ENCODE measurements at places on chromosomes 6 and 20.

DNA sequence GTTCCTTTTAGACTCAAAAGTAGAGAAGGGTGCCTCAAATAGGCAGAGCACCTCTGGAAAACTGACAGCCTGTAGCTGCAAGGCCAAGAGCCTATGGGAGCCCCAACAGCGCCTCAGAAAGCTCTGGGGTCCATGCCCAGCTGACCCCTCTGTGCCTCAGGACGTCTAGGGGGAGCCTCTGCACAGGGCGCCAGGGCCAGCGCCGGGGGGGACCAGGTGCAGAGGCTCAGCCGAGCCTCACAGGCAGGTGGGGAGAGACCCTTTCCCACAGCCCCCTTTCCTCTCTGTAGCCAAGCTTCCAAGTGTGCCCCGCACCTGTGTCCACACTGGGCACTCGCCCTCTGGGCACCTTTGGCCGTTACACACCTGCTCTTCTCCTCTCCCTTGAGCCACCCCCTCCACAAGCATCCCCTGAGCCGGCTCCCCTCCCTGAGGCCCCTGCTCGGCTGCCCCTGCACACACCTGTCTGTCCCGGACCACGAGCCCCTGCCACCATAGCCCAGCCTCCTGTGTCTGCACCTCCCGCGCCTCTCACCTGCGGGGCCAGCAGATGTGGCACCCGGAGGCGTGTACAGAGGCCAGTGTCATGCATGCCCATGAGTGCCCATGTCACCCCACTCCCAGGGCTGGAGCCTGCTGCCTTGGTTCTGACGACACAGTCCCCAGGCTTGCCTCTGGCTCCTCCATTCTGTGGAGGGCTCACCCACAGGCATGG is 53.2 kb downstream of the GINS1 start:
- DNase-seq, result no peak

DNA sequence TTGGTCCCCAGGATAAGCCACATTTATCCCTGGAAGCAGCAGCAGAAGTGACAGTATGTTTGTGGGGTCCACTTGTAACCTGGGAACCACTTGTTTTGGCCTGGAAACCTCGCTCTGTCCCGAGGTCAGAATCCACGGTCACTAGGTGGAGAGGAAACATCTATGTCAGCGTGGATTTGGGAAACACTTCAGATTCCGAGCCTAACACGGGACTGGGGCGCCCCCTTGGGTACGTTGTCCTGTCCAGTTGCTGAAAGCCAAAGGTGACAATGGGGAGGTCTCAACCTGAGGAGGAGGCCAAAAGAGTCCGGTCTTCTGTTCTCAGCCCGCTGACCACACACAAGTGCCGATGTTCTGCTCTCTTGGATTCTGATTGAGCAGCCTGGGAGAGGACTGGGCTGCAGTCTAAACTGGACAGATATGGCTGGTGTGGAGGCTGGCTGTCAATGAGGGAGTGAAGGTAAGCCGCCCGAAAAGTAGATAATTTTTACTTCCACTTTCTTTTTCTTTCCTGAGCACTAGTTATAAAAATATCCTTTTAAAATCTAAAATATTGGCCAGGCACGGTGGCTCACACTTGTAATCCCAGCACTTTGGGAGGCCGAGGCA is 4.9 kb upstream of the ZFP57 start:
- no peak for DNase-seq

DNA sequence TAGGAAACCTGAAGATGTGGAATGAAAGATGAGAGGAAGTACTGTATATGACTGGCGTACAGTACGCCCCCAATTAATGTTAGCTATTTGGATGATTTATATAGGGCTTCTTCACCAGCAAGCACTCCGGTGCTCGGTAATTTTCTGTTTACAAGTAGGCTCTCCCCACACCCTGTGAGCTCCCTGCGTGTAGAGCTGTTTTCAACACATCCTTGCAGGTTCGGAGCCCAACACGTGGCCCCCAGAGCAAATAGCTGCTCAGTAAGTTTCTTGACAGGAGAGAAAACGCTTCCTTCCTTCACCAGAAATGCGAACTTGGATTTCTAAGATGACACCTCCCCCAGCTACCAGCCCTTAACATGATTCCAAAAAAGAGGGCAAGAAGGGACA is 1.2 kb upstream of the RAB22A start:
- DNase-seq, result no peak

DNA sequence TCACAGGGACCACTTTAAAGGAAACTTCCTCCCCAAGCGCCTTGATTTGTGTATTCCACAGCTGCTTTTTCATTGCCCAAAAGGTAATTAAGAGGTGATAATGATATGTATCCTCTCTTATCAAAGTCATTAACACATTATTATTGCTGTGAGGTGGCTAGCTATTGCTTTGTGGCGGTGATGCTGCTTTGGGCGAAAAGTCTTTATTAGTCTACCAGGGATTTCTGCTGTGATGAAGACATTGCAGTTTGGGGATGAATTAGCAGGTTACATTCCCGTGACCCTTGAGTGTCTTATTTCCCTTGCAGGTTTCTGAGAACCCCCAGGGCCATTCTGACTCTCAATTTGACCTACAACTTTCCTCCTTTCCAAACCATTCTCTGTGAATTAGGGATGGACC is 143.4 kb upstream of the SOX4 start:
- no peak for DNase-seq

DNA sequence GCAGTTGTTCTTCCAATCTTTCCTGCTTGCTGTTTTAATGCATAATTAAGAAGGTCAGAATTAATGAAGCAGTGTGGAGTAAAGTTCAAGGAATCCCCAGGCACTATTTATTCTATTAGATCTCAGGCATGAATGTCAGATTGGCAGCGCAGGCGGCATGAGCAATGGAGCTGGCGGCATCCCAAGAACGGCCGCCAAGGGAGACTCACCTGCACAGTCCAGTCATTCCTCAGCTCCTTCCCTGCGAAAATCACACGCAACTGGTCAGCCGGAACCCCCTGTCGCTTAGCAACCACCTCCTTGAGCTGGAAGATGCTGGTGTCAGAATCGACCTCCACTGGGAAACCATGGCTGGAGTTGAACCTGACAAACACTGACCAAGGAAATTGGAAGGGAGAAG is 284.5 kb downstream of the PRKN start:
- no peak for DNase-seq

DNA sequence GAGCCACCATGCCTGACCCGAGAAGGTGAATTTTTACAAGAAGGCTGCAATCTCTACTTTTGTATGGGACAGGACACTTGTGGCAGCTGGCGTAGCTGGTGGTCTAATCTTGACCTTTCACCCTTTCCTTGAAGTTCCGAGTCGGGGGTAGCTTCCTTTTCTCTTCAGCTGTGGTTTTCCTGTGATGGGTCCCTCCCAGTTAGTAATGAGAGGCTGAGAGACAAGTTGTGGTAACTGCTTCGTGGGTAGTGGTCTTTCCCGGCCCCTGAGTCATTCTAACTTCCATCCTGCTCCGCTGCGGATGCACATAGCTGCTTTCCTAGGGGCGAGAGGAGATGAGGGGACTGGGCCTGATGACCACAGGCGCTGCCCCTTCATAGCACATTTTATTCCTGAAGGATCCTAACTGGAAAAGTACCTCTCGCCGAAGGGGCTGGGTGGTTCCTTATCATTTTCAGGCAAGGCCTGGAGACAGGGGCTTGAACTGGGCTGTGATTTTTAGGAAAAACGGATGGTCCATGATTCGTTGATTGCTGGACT is 3.1 kb downstream of the SYNJ2 start:
- no peak for DNase-seq

GRCh38 chr6:56407883-56408410 is 160.6 kb upstream of the COL21A1 start:
- no peak for DNase-seq

DNA sequence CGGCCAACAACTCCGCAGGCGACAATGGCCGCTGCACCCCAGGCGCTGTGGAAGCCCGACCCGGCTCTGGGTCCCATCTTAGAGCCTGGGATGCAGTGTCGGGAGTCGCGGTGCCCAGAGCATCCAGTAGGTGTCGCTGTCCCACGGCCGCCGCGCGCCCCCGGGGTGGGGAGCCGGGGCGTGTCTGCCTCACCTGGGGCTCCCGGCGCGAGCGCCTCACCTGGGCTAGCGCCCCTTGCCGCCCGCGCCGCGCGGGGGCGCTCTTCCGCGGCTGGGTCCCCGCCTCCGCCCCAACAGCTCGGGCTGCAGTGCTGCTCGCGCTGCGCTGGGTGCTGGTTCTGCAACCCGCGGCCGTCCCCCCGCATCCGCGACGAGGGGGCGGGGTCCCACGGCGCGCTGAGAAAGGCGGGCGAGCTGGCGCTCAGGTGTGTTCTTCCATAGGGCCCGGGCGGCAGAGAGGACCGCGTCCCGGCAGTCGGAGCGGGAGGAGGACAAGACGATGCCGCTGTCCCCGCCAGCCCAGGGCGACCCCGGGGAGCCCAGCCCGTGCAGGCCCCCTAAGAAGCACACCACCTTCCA is at the start of gene CRYBG1:
Gene CRYBG1, plus strand, starts transcription at position 308 of the 579 bp plus-strand sequence. Its CDS starts 192 bp downstream, at position 500.
- peak; percentile 71 for DNase-seq

DNA sequence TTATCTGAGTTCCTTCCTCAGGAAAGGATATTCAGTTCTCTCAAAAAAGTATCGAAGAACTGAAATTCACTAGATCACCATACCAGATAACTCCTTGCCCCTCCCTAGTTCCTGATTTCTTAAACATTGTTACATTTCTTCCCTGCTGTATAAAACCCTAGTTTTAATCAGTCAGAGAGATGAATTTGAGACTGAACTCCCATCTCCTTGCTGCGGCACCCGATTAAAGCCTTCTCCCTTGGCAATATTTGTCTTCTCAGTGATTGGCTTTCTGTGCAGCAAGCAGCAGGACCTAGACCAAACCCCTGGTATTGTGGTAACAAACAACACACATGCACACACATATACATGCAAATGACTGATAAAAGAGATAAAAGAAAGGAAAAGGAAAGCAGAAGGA is 1364.6 kb upstream of the GJE1 start:
- no peak for DNase-seq

DNA sequence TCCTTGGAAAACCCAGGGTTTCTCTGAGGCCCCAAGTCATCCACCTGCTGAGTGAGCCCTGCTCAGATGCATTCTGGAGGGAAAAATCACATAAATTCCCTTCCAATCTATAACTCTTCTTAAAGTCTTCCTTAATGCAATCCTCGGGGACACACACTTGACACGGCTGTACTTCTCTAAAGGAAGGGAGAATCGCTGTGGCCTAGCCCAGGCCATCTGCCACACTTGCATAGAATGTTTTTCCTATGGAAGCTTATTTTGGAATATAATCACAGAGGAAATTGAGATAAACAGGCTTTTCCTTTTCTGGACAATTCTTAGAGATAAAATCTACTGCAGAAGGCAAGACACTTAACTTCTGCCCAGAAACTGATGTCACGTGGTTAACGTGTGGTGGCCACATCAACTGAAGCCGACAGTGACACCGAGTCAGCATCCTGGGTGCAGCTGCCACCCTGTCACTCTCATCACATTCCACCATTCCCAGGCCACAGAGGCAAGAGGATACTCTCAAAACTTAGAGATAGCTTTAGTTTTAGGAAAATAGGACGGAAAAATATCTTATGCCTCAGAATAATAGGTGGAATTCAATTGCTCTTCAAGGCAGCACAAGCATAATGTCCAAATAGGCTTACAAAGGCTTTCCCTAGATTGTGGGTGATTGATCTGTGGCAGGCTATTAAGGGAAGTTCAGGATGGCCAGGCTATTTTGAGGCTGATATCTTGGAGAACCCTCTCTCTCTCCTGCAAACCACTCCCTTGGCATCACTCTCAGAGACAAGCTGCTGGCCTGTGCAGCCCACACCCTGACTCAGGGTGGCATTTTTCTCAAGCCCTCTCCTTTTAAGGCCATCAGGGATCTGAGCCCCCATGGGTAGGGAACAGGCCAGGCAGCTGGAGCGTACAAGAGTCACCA is 29.6 kb downstream of the PSMB1 start:
- no peak for DNase-seq

GRCh38 chr6:123869334-123869733 is 65.7 kb downstream of the NKAIN2 start:
- DNase-seq, result no peak

- no peak for DNase-seq
Observed at GRCh38 chr6:98843271-98844243, 9.2 kb downstream of the POU3F2 start.

GRCh38 chr6:125526007-125526720 is 223.3 kb upstream of the HEY2 start:
- DNase-seq, result no peak

DNA sequence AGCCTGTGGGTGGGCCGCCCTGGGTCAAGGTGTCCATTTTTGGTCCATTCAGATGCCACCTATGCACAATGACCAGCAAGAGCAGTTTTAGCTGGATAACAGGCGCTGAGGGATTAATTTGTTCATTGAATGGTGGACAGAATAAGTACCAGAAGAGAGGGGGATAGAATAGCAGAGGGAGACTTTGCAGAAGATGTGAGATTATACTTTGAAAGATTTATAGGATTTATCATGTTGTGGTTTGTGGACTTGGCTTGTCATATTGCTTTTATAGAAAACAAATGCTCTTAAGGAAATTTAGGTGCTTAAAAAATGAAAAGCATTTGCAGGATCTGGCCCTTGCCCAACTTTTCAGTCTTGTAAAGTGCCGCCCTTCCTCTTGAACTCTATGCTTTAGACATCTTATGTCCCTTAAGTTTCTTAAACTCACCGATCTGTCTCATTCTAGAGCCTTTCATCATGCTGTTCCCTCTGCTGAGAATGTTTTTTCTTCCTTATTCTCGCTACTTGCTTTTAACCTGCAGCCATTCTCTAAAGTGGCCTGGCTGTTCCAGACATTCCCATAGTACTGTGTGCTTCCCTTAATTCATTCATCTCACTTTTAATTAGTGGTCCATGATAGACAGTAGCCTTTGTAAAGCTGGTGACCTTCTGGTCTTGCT is 42.5 kb downstream of the CD109 start:
- no peak for DNase-seq

DNA sequence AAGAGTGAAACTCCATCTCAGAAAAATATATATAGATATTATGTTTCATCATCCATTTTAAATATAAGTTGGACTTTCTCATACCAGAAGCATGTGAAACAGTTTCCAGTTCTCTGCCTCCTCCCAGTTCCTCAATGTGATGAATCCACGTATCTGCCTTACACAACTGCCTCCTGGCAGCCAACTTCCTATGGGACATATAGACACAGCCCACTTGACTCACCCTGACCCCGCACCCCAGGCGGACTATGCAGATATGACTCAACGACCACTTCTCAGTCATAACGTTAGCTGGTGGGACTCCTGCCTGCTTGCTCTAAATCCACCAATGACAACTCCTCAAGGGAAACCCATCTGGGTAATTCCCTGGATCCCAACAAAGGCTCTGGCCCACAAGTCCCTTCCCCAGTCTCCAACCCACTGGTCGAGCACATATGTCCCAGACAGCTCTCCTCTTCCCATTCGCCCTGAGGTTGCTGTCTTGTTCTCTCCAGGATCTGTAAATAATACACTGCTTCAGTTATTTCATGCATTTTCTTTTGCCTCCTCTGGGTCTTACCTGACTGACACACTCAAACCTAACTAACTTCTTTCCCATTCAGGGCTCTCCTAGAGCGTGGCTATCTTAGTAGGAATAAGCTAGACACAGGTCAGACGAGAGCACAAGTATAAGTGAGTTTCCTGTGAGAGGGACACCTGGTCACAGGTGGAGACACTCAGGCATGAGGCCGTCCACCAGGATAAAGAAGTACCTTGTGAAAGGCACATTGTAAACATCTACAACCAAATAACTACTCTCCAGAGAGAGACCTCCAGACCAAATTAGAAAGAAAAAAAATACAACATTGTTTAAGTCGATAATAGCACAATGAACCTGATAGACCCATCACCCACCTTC is 548.5 kb downstream of the CD83 start:
- no peak for DNase-seq

GRCh38 chr20:2742934-2743559 is 50.5 kb downstream of the EBF4 start:
- DNase-seq, result peak; percentile 70

- no peak for DNase-seq
Observed at GRCh38 chr6:135922174-135922573, 70.7 kb downstream of the PDE7B start.

- DNase-seq, result no peak
Observed at GRCh38 chr6:76441875-76442274, 369.4 kb upstream of the IMPG1 start.
